ENCODE measurements at places on chromosomes 2 and 18.

DNA sequence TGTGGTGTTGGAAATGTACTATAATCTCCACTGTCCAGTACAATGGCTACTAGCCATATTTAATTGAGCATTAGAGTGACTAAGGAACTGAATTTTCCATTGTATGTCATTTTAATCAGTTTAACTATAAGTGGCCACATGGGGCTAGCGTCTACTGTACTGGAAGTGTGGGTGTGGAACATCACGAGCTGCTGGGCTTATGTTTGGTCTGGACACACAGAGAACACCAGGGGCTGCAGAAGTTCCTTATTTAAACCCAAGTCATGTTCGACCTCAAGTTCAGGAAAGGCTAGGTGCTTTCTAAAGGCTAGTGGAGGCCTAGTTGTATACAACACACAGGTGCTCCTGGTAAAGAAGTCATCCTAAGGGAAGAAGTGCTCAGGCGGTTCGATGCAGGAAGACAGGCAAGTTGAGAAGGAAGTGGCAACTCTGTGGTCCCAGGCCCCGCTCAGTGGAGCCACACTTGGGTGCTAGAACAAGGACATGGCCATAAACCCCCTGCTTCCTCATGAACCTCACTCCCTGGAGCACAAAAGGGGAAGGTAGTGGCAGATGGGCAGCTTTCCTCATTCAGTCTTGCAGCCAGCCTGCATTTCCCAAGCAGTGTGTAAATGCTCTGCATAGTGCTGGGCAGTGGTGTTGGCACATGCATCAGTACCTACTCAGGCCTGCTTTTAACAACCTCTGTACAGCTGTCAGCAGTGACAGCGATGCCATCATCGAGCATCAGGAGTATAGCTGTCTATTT lies 13.3 kb downstream of the LGALSL start:
- no peak overlapping the region for H3K27ac ChIP-seq
- no peak overlapping the region for H3K4me3 ChIP-seq
- DNase-seq, result no peak

DNA sequence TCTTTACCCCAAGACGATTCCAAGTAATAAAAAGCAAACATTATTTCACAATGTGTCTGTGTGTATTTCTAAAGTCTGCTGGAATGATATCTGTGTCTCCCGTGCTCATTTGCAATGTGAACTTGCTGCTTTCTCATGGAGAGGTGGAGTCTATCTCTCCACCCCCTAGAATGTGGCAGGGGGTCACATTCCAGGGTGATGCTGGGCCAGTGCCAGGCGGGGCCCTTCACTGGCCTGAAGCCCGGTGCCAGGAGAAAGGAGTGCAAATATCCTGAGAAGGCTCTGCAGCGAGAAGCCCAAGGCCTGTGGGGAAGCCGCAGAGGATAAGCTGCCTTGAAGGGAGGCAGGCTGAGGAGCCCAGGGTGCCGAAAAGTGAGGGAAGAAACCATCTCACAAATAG lies 26.8 kb upstream of the LDLRAD4 start:
- no peak overlapping the region for H3K27ac ChIP-seq
- H3K27me3 ChIP-seq, result peaks cover 16% of the 10 kb centered on the region
- H3K4me3 ChIP-seq, result no peak overlapping the region
- H3K4me1 ChIP-seq, result no peaks in the 10 kb centered on the region
- no peak for DNase-seq

GRCh38 chr2:36289731-36290130 lies 65.8 kb upstream of the CRIM1 start:
- no peak for DNase-seq
- H3K4me3 ChIP-seq, result no peak overlapping the region
- H3K4me1 ChIP-seq, result peaks cover 4% of the 10 kb centered on the region
- no peak overlapping the region for H3K27ac ChIP-seq
- no peaks in the 10 kb centered on the region for H3K27me3 ChIP-seq

GRCh38 chr2:221571025-221571550 lies 1.0 kb downstream of the EPHA4 start:
- peaks cover 28% of the 10 kb centered on the region for H3K4me1 ChIP-seq
- peak overlapping the region; percentile 4 for H3K27ac ChIP-seq
- H3K36me3 ChIP-seq, result peaks cover 2% of the 10 kb centered on the region
- peaks cover 82% of the 10 kb centered on the region for H3K27me3 ChIP-seq
- peak overlapping the region; percentile 79 for H3K4me3 ChIP-seq

- no peak overlapping the region for H3K4me3 ChIP-seq
- H3K36me3 ChIP-seq, result peaks cover 3% of the 10 kb centered on the region
- no peaks in the 10 kb centered on the region for H3K27me3 ChIP-seq
- H3K27ac ChIP-seq, result no peak overlapping the region
- H3K4me1 ChIP-seq, result peaks cover 25% of the 10 kb centered on the region
- DNase-seq, result no peak
Observed at GRCh38 chr2:40208463-40208862, 243.4 kb downstream of the SLC8A1 start.

GRCh38 chr2:75553935-75554531 lies 6.7 kb downstream of the EVA1A start:
- no peak overlapping the region for H3K27ac ChIP-seq
- no peak overlapping the region for H3K4me3 ChIP-seq
- no peaks in the 10 kb centered on the region for H3K36me3 ChIP-seq
- H3K4me1 ChIP-seq, result no peaks in the 10 kb centered on the region
- H3K27me3 ChIP-seq, result peaks cover 38% of the 10 kb centered on the region

GRCh38 chr18:56897122-56897521 lies 246.0 kb downstream of the WDR7 start:
- H3K4me1 ChIP-seq, result peaks cover 4% of the 10 kb centered on the region
- H3K27me3 ChIP-seq, result no peaks in the 10 kb centered on the region
- no peak overlapping the region for H3K27ac ChIP-seq
- DNase-seq, result no peak

DNA sequence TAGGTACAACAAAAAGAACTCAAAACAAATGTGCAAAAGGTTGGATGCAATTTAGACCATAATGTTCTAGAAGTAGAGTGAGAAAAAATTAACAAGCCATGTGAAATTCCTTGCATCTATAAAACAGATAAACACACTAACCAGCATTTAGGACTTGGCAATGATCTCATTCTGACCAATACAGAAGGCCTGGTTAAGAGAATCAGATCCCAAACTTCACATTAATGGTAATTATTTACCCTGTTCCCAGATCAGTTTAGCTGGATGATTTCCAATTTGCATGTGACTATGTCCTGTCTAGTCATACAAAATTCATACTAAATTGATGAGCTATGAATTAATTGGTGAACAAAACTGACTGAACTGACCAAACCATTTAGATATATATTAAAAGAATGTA lies 98.4 kb upstream of the FIGN start:
- H3K27me3 ChIP-seq, result no peaks in the 10 kb centered on the region
- no peaks in the 10 kb centered on the region for H3K36me3 ChIP-seq

GRCh38 chr2:46774499-46775228 lies 140.9 kb downstream of the MCFD2 start:
- no peak overlapping the region for H3K27ac ChIP-seq
- peaks cover 2% of the 10 kb centered on the region for H3K27me3 ChIP-seq
- no peak overlapping the region for H3K4me3 ChIP-seq
- no peaks in the 10 kb centered on the region for H3K36me3 ChIP-seq
- H3K4me1 ChIP-seq, result peaks cover 2% of the 10 kb centered on the region

DNA sequence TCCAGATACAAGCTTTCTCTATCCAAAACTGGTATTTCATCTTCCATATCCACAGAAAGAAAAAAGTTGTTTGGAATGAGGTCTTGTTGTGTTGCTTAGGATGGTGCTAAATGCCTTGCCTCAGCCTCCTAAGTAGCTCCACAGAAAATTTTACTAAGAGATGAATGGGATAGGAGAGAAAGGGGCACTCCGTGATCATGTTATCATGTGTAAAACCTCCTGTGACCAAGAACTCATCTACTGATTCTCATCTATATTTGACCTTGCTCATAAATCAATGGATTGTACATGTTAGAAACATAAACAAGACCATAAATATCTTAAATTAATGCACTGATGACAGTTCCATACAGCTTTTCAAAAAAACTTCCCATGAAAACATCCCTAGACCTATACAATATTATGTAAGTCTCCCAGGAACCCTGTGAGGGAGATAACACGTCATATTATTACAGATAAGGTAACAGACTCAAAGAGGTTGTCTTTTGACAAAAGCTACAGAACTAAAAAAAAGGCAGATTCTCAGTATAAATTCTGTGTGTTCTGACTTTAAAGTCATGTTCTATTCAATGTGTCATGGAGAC lies 29.3 kb upstream of the KYNU start:
- no peak for DNase-seq
- H3K4me3 ChIP-seq, result no peak overlapping the region
- H3K36me3 ChIP-seq, result no peaks in the 10 kb centered on the region
- no peak overlapping the region for H3K27ac ChIP-seq
- no peaks in the 10 kb centered on the region for H3K4me1 ChIP-seq

DNA sequence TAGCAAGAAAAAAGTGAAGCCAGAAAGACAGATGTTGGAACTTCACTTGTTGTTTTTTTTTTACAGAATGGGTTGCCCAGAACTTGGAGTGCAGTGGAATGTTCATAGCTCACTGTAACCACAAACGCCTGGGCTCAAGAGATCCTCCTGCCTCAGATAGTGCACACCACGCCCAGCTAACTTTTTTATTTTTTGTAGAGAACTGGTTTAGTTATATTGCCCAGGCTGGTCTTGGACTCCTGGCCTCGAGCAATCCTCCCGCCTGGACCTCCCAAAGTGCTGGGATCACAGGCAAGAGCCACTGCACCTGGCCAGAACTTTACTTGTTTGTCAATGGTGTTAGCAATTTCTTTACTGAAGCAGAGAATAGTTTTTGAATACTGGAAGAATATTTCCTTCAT lies 11.9 kb upstream of the ASPRV1 start:
- H3K27ac ChIP-seq, result no peak overlapping the region
- DNase-seq, result no peak
- H3K4me3 ChIP-seq, result no peak overlapping the region
- no peaks in the 10 kb centered on the region for H3K27me3 ChIP-seq
- H3K36me3 ChIP-seq, result no peaks in the 10 kb centered on the region

- DNase-seq, result no peak
- no peak overlapping the region for H3K4me3 ChIP-seq
- H3K4me1 ChIP-seq, result peaks cover 2% of the 10 kb centered on the region
Observed at GRCh38 chr2:147644491-147644890, 200.3 kb upstream of the ACVR2A start.

- no peaks in the 10 kb centered on the region for H3K36me3 ChIP-seq
- H3K27me3 ChIP-seq, result no peaks in the 10 kb centered on the region
- no peak overlapping the region for H3K4me3 ChIP-seq
- H3K4me1 ChIP-seq, result no peaks in the 10 kb centered on the region
- no peak for DNase-seq
- H3K27ac ChIP-seq, result no peak overlapping the region
Observed at GRCh38 chr18:31486165-31486564, 11.8 kb upstream of the DSG2 start.

- peak overlapping the region; percentile 74 for H3K27ac ChIP-seq
- peaks cover 65% of the 10 kb centered on the region for H3K36me3 ChIP-seq
- H3K4me3 ChIP-seq, result peak overlapping the region; percentile 50
- peaks cover 70% of the 10 kb centered on the region for H3K4me1 ChIP-seq
Observed at GRCh38 chr2:174615871-174616436, 18.4 kb upstream of the WIPF1 start.

DNA sequence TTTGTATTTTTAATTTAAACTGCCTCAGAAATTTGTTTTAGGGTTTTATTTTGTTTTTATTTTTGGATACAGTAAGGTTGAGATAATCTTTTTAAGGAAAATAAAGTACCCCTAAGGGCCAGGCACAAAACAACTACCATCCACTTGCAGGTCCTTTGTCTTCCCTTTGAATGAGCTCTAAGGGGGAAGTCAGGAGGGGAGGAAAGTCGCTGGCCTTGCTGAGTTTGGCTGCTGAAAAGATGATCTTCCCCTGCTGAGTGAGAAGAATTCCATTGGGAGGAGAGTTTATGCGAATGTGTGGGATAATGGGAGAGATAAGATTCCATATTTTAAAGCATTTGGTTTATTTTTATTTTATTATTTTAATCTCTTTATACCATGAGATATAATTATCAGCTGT lies 100.7 kb downstream of the ARHGAP15 start:
- H3K4me1 ChIP-seq, result peaks cover 13% of the 10 kb centered on the region
- no peaks in the 10 kb centered on the region for H3K27me3 ChIP-seq
- H3K27ac ChIP-seq, result peak overlapping the region; percentile 57
- no peak overlapping the region for H3K4me3 ChIP-seq
- peaks cover 74% of the 10 kb centered on the region for H3K36me3 ChIP-seq

DNA sequence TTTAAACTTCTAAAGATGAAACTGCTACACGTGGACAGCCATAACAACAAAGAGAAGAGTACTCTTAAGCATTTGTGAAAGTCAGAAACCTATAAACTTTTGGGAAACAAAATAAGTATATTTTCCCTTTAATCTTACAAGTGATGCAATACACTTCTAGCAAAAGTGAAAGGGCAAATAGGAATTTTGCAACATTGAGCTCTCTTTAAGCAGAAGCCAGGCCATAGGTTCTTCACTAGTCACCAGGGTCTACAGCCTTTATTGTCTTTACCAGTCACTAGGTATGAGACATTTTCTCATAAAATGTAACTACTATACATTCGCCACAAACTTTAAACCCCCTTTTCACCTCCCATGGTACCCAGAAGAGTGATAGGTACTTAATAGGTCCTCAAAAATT lies 37.5 kb downstream of the SCN1A start:
- H3K36me3 ChIP-seq, result no peaks in the 10 kb centered on the region
- H3K27me3 ChIP-seq, result peaks cover 2% of the 10 kb centered on the region
- DNase-seq, result no peak
- no peaks in the 10 kb centered on the region for H3K4me1 ChIP-seq

- H3K4me1 ChIP-seq, result no peaks in the 10 kb centered on the region
- no peak for DNase-seq
- no peak overlapping the region for H3K4me3 ChIP-seq
Observed at GRCh38 chr2:55365303-55365702, 54.4 kb downstream of the CCDC88A start.

GRCh38 chr2:70393881-70394280 lies 92.0 kb upstream of the FAM136A start:
- H3K27ac ChIP-seq, result no peak overlapping the region
- H3K4me3 ChIP-seq, result no peak overlapping the region
- no peaks in the 10 kb centered on the region for H3K4me1 ChIP-seq
- H3K27me3 ChIP-seq, result peaks cover 10% of the 10 kb centered on the region

- DNase-seq, result no peak
- peaks cover 36% of the 10 kb centered on the region for H3K27me3 ChIP-seq
- H3K27ac ChIP-seq, result no peak overlapping the region
- no peaks in the 10 kb centered on the region for H3K36me3 ChIP-seq
- peak overlapping the region; percentile 89 for H3K4me3 ChIP-seq
Observed at GRCh38 chr2:106581328-106581727, 94.2 kb downstream of the CD8B2 start.

DNA sequence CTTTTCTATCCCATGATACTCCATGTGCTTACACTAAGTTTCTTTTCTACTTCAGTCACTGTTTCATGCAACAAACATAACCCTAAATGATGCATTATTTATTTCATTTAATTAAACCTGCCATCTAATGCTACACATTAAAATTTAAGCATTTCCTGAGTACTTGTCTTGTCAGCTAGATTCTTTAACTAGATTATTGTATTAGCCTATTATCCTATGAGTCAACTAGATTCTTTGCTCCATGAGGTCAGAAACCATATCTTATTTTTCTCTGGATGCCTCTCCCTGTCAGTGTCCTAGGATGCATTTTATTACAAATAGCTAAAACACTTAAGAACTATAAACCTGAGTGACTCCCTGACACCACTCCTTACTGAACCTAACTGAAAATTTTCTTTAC lies 652.4 kb downstream of the SLC4A3 start:
- no peak overlapping the region for H3K27ac ChIP-seq
- no peak overlapping the region for H3K4me3 ChIP-seq
- no peaks in the 10 kb centered on the region for H3K4me1 ChIP-seq
- DNase-seq, result no peak
- no peaks in the 10 kb centered on the region for H3K27me3 ChIP-seq
